ENCODE measurements at places on chromosomes 13 and 19. TPM values are rescaled to one million over a fixed set of nuclear protein-coding genes. Genes with fewer than 3 reads are reported as not detected.

Gene ZIM2
- total RNA-seq, result not detected

Gene PSG3
- total RNA-seq, result not detected

Gene ETHE1
- 24.4 TPM for total RNA-seq

Gene FUT6
- total RNA-seq, result not detected

GRCh38 chr19:40756502-40757110 lies 5.6 kb downstream of the SNRPA start:
- no peak for DNase-seq

GRCh38 chr19:55459950-55460657 lies 1.3 kb downstream of the ISOC2 start:
- DNase-seq, result no peak

DNA sequence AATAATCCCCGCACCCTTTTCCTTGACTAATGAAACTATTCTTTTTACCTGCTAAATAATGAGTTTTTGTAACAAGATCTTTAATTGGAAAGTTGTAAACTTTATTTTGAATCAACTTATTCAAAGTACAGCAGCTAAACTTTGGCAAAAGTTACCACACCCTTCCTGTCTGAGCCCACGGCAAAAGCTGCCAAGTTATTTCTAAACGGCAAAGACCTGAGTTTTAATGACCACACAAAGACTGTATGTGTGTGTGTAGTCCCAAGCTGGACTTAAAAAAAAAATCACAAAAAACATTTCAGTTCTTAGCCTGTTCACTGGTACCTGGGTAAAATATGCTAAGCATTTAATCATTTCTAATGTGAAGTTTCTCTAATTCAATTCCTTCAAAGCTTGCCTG lies 60.7 kb downstream of the ZAR1L start:
- no peak for DNase-seq

DNA sequence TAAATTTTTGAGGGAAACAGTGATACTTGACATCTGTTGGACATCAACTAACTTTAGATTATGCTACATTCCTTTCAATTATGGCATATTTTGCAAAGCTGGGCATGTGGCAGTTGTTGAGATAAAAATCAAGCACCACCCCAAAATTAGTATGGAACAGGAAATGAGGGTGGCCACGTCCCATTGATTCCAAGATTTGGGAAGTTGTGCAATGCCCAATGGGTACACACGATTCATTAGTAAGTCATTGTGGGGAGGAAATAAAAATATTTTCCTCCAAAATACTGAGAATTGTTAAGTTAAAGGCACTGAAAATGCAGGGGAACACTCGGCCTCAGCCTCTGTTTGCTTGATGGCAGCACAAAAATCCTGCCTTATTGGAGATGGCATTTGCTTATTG lies 7.6 kb downstream of the ERICH6B start:
- no peak for DNase-seq

DNA sequence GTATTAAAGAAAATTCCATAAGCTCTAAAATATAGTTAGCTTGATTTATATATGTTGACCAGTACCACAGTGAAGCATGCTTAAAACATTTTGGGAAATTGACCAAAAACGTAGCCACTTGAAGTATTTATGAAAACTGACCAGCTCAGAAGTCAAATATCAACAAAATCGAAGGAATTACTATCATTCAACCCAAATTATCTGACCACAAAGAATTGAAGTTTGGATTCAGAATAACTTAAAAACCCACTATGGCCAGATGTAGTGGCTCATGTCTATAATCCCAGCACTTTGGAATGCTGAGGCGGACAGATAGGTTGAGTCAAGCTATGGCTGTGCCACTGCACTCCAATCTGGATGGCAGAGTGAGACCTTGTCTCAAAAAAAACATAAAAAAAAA lies 31.9 kb downstream of the GPALPP1 start:
- DNase-seq, result no peak

All from progenitor cell of endocrine pancreas (in vitro differentiated cells).